ENCODE measurements at places on chromosomes 2 and 18.

DNA sequence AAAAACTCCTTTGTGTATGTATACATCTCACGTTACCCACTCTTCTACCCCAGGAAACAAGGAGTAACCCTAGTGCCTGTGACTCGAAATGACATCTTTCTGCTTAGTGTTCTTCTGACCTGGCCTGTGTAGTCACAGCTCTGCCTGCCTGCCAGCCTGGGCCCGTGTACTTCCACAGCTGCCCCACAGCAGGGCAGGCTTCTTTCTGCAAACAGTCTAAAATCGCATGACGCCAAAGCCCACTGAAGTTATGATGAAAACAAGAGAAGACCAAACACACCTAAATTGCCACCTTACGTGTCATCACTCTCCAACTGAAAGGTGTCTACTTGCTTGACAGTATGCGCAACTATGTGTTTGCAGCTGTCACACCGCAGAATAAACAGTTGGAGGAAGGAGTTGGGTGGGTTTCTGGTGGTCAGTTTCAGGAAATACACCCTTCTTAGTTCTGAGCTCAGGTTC, 1.5 kb downstream of the GAREM1 start:
- peak; percentile 71 for DNase-seq

- no peak for DNase-seq
Observed at GRCh38 chr2:60502144-60502543, 51.3 kb downstream of the BCL11A start.

DNA sequence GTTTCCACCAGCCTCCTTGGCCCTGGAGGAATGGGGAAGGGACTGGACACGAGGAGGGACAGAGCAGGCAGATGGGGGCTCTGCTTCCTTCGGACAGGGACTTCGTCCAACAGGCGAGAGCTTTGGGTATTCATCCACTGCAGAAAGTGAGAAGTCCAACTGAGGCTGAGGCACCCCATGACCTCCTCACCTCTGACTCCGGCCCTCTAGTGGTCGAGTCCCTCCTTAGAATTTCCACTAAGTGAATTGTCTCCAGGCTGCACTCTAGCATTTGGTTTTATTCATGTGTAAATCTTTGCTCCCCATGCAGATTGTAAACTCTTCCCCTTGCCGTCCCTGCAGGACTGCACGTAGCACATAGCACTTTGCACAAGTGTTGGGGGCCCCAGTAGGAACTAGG, 75.6 kb downstream of the TMEM247 start:
- no peak for DNase-seq

DNA sequence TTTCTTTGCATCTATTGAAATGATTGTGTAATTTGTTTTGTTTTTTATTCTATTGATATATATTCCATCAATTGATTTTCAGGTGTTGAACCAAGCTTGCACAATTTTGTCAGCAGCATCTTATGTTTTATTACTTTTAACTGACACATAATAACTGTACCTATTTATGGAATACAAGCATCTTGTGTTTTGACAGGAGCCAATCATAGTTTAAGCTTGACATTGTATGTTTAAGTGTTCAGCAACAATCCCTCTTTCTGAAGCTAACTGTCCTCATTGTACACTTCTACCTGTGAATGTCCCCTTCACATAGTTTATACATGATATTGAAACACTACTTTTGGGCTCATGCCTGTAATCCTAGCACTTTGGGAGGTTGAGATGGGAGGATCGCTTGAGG, 1017.6 kb upstream of the GYPC start:
- no peak for DNase-seq

DNA sequence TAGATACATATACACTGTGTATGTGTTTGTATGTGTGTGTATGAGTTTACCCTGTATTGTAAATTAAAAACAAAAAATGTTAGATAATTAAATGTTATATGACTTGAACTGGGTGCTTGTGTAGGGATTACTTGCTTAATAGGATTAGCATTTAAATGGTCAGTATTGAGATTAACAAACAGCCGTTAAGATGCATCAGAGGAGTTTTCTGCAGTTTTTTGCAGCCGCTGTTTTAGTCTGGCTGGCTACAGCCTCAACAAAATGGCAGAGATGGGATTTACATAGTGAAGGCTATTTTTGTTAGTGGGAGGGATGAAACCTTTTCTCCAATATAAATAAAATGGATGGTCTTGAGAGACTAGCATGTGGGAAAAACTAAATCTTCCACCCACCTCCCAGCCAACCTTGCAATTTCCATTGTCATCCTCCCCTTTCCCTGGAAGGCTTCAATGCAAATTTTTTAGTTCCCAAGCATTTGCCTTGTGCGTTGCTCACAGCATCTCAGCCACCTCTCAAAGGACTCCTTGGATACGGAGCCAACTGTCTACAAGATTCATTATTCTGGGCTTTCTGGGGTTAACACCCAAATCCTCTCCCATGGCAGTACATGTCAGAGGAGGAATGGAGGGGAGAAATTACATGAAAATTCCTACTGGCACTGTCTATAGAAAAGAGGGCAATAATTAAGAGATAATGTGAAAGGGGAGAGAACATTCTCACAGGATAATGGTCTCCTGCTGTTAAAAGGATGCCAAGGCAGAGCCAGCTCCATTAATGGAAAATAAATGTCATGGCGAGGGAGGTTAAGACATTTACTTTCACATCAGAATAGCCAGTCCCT, 351.9 kb downstream of the CDH2 start:
- no peak for DNase-seq

DNA sequence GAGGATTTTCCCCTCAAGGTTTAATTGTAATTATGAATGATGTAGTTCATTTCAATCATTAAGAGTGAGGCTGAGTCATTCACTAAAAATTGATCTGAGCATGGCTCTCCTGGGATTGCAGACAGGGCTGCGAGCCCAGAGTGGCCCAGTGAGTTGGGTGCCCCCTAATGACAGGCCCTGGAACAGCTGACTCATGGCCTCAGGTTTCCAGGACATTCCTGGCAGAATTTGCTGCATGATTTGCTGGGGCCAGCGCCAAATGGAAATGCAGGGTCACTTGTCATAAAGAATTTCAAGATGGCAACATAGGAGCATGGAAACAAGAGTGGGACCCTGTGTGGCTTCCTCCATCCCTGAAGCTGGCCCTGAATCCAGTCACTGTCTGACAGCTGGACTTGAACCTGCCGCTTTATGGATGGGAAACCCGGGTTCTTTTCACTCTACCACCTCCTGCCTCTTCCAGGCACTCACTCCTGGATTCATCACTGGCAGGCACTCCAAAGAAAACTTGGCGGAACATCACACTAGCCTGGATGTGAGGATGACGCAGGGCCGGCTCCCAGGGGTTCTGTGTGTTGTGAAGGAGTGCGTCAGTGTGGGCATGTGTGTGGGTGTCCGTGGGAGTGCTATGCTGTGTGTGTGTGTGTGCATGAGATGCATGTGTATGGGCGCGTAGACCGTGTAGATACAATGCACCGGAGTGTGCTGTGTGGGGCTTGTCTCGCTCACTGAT, 15.2 kb downstream of the OTOF start:
- DNase-seq: peak; percentile 20

GRCh38 chr2:100537918-100538317, 24.9 kb upstream of the PDCL3 start:
- no peak for DNase-seq

DNA sequence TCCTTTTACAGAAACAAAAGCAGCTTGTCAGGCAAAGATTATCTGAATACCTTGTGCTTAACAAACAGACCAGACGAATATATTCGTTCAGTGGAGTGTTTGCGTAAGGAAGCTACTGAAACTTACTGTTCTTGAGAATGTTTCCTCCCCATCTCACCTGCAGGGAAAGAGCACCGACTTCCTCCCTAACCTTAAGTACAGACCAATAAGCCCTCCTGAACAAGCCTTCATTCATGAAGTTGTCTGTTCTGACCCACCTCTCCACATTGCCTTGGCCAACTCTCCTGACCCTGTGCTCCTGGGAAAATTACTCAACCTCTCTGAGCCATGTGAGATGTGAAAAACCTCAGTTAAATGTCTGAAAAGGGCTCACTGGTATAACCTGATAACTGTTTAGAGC, 35.2 kb downstream of the STK39 start:
- no peak for DNase-seq

- no peak for DNase-seq
Observed at GRCh38 chr18:72995558-72995957, 127.8 kb upstream of the NETO1 start.

DNA sequence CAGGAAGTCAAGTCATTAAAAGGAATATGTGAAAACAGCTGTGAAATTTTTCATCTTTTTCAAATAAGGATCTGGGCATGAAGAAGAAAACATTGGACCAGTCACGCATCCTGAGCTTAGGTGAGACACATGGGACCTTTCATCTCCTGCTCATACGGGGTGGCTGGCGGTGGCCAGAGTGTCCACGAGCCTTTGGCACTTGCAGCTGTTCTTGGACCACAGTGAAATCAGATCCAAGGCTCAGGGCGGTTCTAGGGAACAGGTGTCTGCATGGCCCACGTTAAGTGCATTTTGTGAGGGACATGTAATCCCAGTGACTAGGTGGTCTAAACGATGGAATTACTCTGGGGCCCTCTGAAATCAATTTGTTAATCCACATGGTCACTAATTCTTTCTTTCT, 212.7 kb upstream of the COPS8 start:
- no peak for DNase-seq

DNA sequence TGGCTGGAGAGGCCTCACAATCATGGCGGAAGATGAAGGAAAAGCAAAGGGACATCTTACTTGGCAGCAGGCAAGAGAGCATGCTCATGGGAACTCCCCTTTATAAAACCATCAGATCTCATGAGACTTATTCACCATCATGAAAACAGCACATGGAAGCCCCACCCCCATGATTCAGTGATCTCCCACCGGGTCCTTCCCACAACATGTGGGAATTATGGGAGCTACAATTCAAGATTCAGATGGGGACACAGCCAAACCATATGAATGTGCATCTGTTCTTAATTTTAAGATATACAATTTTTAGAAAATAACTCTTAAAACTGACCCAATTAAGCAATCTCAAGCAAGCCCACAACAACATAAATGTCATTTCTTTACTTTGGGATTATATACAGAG, 12.6 kb downstream of the C18orf63 start:
- DNase-seq: no peak

DNA sequence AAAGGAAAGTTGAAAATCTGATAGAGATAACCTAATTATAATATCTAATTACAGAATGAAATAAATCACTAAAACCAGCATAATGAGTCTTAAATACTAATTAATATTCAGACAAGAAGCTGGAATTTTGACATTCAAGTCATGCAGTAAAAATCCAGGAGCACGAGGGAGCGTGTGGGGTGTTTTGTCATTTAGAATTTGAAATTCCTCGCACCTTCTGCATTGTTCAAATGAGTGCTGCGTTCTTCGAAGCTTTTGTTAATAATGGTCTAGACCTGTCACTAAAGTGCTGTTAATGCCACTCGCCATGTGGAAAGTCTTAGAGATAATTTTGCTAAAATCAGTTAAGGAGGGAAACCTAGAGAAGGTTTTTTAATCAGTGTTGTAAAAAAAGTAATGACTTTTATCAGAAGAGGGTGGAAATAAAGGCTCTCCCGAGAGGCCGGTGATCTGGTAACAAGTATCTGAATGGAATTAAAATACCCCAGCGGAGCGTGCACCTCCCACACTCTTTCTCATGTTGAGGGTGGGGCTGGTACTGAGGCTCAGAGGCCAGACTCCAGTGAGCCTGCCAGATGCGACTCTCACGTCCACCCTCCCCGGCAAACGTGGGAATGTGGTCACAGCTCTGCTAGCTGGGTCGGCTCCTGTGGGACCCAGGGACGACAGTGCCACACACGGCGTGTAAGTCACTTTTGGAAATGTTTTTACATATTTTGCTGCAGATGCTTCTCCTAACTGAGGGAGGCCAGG, 69.4 kb upstream of the MYT1L start:
- DNase-seq: no peak

DNA sequence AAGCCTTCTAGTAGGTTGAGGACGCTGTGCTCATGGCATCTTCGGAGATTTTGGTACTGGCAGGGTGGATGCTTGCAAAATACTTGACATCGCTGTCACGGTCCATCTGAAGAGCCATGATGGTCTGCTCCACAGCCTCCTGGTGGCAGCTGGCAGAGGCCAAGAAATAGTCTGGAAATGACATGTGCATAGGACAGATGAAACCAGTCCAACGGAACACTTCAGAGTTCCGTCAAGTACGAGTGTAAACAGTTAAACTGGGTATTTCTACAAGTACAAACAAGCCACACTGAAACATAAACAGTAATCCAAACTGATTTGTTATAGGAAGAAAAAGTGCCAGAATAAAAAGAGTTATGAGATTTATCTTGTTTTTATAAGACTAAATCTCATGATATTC, 66.6 kb downstream of the PPP4R1 start:
- DNase-seq: peak; percentile 69

DNA sequence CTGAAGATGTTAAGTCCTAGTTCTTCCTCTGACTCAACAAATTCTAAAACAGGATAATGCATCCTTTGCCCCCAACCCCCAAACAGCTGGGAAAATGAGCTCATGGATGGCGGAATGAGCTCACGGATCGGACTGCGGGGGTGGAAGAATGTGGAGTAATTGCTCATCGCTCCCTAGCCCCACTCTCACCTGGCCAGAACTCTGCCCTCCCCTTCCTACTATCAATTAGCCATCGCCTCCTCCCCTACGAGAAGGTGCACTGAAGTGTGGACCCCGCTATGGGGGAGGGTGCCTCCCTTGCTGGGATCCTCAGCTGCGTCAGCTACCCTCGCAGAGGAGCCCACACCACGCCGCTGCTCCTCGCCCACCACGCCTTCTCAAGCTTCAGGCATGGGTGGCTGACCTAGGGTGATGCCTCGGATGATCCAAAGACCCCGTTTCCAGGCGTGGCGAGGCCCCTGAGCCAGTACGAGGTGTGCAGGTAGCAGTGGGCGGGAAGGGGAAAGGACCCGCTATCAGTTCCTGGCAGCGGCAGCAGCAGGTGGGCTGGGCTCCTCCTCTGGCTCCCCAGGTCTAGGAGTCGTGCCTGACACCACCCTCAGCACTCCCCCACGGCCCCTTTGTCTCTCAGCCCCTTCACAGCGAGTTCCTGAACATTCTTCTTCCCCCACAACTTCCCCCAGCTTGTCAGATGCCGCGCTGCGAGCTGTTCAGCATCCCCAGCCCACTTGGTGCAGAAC, 82.1 kb upstream of the POMC start:
- no peak for DNase-seq

- DNase-seq: no peak
Observed at GRCh38 chr18:44758861-44759631, 78.4 kb downstream of the SETBP1 start.

GRCh38 chr18:78507217-78507616, 472.4 kb upstream of the SALL3 start:
- DNase-seq: no peak

- DNase-seq: no peak
Observed at GRCh38 chr2:17646838-17647701, 106.5 kb downstream of the SMC6 start.

- DNase-seq: no peak
Observed at GRCh38 chr18:63197246-63197869, 122.2 kb downstream of the BCL2 start.

- no peak for DNase-seq
Observed at GRCh38 chr2:189312211-189312610, 129.1 kb upstream of the WDR75 start.

GRCh38 chr2:71129902-71130151, 202 bp downstream of the MCEE start:
- peak; percentile 85 for DNase-seq

- no peak for DNase-seq
Observed at GRCh38 chr2:144201868-144202468, 318.0 kb downstream of the ZEB2 start.

Data from NCI-H2171 treated with DMSO at 0.1 percent for 48 hours (cell line).